Hippocampal formation (tissue), 2 donors: ENCODE measurements at places on chromosomes 3 and 15.

DNA sequence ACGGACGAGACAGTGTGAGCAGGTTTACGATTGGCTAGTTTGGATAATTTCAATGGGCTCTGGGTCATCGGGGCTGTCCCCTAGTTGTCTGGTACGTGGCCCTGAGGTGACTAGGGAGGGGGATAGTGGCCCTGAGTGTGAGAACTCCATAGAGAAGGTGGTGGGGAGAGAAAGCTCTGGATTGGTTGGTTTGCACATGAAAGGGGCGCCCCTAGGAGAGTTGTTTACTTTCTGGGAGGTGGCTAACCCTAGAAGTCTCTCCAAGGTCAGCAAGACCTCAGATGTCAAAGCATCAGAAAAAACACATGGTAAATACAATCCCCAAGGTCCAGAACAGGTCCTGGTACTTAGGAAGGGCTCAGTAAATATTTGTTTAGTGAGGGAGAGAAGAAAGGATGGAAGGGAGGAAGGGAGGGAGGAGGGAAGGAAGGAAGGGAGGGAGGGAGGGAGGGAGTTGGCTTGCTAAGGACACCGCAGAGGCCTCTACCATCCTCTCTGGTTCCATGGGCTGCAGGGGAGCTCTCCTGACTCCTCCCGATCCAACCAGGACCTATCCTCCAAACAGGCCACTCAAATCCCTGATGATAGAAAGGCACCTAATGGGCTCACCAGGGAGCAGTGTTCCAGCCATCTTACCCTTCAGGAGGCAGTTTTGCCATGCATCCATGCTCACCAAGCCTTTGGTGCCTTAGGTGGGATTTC lies 3.0 kb upstream of the TRH start:
- DNase-seq = no peak

GRCh38 chr3:60282866-60283265 lies 968.4 kb downstream of the FHIT start:
- no peak for DNase-seq

- DNase-seq = no peak
These were observed 614.8 kb upstream of the ZNF717 start for GRCh38 chr3:76400141-76400540.

- no peak for DNase-seq
These were observed 4.1 kb upstream of the COX17 start for GRCh38 chr3:119681279-119681678.

GRCh38 chr15:90184119-90184785 lies 16.9 kb upstream of the SEMA4B start:
- no peak for DNase-seq
